ENCODE measurements at places on chromosomes 4 and X.

GRCh38 chr4:93469560-93469959, 359.0 kb upstream of the ATOH1 start:
- DNase-seq: no peak

GRCh38 chr4:110009550-110009949, 96.9 kb downstream of the EGF start:
- DNase-seq: no peak

- DNase-seq: peak; percentile 6
These were observed 52.8 kb upstream of the GPC4 start for GRCh38 chrX:133468051-133468450.

DNA sequence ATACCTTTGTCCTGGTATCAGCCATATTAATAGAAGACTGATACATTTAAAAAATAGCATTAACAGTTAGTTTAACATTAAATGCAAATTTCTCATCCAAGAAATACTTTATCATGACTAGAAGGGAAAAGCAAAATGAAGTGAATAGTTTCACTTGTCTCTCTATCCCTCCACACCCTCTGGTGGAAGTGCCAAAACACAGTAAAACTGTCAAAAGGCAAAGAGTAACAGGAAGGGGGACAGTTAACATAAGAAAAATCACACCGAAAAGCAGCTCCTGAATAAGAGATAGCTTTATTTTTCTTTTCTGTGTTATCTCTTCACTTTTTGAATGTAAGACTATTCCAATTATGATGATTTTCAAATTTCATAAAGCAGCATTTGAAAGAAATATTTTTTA, 187.2 kb downstream of the FBXW7 start:
- DNase-seq: peak; percentile 39

- DNase-seq: peak; percentile 71
These were observed 3.1 kb downstream of the CXXC4 start for GRCh38 chr4:104491481-104492182.

DNA sequence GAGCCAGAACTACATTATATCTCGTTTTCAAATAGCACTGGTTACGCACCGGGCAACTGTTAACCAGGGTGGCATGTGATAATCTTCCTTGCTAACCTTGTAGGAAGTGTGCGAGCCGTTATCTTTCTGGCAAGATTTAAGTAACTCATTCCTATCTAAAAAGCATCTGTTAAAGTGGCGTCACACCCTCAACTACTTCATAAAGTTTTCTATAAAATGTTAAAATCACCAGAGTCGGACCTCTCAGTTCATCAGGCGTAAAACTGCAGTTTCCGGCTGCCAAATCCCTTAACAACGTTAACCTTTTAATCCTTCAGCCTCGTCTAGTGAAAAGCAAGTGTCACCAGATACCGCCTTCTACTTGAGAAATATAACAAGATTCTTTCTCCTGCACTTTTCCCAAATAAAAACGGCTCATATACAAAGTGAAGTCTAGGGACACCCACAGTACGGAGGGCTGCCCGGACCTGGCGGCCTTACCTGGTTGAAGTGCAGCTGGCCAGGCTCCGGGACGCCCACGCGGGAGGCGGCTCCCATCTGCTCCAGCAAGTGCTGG, 1.2 kb downstream of the SLC39A8 start:
- no peak for DNase-seq

DNA sequence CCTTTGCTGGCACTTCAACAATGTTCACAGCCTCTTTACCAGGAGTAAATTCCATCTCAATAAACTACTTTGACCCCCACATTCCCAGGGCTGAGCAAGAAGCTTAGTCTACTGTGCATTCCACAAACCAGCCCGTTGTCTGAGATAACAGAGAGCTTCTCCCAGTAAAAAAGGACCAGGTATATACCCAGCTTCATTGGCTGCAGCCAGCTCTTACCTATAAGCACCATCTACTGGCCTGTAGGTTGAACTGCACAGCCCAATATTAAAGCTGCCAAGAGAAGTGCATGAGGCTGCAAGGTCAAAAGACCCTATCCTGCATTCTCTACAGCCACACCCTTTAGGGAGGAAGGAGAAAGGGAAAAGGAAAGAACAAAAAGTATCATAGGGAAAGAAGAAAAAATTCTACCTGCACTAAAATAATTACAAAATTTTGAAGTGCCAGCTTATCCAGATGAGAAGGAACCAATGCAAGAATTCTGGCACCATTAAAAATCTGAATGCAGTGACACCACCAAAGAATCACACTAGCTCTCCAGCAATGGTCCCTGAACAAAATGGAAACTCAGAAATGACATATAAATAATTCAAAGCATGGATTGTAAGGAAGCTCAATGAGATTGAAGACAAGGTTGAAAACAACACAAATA, 45.7 kb upstream of the INTU start:
- DNase-seq: peak; percentile 59

GRCh38 chr4:178577933-178578332, 1135.7 kb upstream of the AGA start:
- peak; percentile 2 for DNase-seq

- DNase-seq: no peak
These were observed 151.0 kb downstream of the TMEM164 start for GRCh38 chrX:110153896-110154295.

DNA sequence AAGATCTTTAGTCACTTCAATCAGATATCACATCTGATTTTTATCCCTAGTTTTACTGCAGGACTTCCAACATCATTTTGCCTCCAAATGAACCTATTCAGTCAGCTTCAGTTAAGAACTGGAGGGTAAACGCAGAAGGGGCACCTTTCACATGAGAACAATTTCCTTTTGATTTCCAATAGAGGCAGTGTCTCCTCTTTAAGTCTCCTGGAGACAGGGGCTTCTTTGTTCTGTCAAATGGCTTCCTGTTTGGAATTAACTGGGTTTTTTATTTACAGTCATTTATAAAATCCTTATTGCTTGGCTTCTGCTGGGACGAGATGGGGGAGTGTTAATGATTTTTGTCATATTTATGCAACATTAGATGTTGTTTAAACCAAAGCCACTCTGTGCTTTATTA, 164.0 kb downstream of the STK32B start:
- no peak for DNase-seq

DNA sequence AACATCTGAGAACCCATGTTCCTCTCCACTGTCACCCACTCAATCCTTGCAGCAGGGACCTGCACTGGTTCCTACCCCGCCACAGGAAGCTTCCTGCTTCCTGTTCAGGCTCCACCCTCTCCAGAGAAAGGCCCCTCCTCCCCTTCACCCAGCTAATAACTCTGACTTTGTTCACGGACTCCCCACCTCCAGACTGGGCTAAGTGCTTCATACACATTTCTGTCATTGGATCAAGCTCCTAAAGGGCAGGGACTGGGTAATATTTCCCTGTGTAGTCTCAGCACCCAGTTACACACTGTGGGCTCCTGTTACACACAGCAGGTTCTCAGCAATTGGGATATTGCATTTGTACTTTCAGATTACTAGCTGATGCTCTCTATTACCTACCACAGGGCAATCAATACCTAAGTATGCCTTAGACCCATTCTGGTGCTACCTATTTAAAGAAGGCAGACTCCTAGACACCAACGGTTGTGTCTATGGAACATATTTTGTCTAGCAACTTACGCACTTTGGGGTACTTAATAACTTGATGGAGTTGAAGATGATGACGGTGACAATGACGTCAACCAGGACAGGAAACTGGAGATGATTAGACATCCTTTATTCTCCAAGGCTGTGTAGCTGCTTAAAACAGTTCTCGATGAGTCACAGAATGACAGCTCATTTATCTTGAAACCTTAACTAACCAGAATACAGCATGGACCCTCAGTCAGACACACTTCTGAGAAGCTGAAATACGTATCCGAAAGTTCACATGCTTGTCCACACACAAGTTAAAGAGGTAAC, 58.1 kb downstream of the MAML3 start:
- peak; percentile 88 for DNase-seq
